Tibial nerve (tissue), 4 donors: ENCODE measurements at places on chromosomes 3 and 15. TPM values are rescaled to one million over a fixed set of nuclear protein-coding genes. Genes with fewer than 3 reads are reported as not detected.

DNA sequence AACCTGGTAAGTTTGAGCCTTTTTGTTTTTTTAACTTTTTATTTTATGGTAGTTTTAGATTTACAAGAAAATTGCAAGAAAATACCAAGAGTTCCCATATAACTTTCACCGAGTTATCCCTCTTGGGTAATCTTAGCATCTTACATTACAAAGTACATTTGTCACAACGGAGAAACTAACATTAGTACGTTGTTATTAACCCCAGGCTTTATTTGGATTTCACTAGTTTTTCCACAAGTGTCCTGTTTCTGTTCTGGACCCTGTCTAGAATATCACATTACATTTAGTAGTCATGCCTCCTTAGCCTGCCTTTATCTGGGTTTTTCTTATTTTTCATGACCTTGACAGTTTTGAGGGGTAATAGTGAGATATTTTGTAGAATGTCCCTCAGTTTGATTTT lies 53.5 kb upstream of the KPNA4 start:
- no peaks in the 10 kb centered on the region for H3K4me1 ChIP-seq
- H3K27me3 ChIP-seq = no peaks in the 10 kb centered on the region
- H3K4me3 ChIP-seq = no peak overlapping the region
- H3K27ac ChIP-seq = no peak overlapping the region

GALNT15 gene
- 386 TPM for total RNA-seq

USF3 gene
- 17.7 TPM for total RNA-seq

NAALADL2 gene
- 11.1 TPM for total RNA-seq
